ENCODE measurements at places on chromosomes 5 and 9.

GRCh38 chr5:136011414-136012001 lies 17.3 kb upstream of the TGFBI start:
- peak; percentile 89 for DNase-seq

DNA sequence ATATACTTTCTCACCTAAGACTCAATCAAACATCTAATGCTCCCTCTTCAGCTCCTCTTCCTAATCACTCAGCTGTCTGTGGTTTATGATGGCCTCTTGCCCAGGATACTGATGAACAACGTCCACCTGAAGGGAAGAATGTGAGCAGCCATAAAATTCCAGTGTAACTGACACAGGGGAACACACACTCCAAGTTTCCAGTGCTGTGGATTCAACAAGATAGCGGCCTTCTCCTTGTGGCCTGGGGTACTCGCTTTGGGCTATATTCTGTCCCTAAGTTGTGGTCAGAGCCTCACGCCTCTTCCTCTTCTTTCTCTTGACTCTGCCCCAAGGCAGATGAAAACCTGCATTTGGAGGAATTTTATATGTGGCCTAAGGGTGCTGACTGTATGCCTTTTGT lies 11.7 kb downstream of the B4GALT1 start:
- peak; percentile 59 for DNase-seq

DNA sequence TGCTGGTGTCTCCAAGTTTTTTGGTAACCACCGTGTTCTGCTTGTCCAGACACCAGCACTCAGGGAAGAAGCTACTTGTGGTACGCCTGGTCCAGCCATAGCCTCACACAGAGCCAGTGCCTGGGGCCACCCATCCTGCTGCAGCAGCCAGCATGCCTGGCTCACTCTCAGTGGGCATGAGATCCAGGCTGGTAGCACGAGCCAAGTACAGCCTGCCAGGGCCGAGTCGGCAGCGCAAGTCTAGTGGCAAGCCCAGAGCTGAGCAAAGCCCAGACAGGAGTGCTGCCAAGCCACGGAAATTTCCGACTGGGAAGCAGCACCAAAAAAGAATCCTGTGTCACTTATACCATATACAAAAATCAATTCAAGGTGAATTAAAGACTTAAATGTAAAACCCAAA lies 36.3 kb upstream of the FBXL17 start:
- no peak for DNase-seq

- no peak for DNase-seq
Measured at GRCh38 chr9:77952635-77953328, 78.8 kb downstream of the GNAQ start.

DNA sequence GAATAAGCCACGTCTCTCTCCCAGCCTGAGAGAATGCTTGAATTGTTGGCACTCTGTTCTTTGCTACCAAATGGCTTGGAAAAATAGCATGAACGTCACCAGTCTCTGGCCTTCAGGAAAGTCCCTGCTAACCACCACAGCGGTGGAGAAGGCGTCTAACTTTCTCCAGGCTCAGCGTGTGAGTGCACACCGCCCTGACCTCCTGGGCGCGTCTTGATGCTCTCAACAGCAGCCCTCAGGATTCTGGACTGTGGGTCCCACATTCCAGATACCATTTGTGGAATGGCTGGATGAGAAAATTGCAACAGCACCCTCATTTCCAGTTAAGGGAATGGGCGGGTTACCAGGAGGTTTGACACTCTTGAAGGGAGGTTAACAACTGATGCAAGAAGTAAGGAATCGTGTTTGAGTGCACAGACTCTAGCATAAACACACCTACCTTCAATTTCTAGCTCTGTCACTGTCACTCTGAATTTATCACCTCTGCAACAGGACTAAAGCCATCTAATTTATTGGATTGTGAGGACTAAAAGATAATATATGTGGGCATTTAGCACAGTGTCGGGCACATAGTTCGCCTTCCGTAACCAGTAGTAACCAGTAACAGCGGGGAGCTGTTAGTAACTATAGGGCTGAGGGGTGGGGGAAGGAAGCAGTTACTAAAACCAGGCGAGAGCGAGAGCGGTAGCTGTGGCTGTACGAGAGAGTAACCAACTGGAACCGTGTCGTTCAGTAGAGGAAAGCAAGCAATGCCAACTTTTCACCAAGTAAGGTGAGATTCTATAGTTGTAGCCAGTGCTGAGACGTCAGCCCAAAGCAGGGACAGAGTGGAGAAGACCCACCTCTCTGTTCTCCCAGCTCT lies 807 bp upstream of the PLGRKT start:
- DNase-seq: peak; percentile 51

DNA sequence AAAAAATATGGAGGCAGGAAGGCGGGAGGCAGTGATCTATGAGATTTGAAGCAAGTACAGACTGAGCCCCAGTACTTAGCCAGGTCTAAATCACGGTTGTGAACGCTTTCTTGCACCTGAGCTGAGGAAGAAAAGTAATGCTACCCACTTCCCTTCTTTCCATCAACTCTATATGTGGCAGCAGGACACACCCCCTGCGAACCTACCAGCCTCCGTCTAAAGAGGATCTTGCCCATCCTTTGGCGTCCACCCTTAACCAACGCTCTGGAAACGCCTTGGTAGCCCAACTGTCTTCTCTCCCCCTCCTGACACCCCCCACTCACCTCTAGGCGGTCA lies 545 bp downstream of the HMGCS1 start:
- DNase-seq: no peak

DNA sequence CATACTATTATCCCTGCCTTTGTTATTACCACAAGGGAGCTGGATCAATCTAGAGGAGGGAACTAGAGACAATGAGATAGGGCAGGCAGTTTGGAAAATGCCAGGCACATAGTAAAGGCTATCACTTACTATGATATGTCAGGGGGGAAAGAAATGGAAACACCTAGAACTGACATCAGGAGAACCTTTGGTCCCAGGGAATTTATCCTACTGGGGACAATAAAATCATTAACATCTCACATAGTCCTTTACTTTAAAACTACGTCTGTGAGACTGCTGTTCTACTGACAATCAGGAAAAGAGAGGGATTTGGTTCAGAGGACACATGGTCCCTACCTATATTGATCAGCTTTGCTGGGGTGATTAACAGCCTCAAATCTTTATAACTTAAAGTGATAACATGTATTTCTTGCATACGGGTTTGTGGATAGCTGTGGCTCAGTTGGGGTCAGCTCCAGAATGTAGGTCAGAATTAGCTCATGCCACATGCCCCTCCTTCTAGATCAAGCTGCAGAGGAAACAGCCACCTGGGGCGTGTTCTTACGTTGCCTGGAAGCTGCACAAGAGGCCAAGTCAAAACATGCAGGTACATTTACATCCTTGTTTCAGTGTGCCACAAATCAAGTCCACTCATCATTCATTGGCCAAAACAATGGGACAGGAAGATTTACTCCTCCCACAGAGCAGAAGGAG lies 43.9 kb upstream of the ALDOB start:
- DNase-seq: no peak

GRCh38 chr9:122819791-122820489 lies 8.4 kb downstream of the PDCL start:
- no peak for DNase-seq

DNA sequence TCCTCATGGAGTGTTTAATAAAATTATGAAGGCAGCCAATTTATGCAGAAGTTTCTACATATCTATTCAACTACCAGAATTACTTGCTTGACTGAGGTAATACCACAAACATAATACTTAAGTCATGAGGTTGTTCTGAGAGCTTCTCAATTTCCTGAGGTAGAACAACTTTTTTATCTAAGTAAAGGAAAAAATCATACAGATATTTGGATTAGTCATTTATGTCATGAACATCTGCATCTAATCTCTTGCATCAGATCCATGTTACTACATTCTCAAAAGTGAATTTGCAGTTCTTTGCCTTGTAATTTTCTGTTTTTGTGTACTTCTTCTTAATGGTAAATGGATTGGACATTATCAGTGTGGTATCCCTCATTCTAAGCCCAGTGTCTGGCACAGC lies 60.4 kb upstream of the RGMB start:
- DNase-seq: peak; percentile 24

- DNase-seq: no peak
Measured at GRCh38 chr5:114909424-114909823, 260.3 kb downstream of the TRIM36 start.

DNA sequence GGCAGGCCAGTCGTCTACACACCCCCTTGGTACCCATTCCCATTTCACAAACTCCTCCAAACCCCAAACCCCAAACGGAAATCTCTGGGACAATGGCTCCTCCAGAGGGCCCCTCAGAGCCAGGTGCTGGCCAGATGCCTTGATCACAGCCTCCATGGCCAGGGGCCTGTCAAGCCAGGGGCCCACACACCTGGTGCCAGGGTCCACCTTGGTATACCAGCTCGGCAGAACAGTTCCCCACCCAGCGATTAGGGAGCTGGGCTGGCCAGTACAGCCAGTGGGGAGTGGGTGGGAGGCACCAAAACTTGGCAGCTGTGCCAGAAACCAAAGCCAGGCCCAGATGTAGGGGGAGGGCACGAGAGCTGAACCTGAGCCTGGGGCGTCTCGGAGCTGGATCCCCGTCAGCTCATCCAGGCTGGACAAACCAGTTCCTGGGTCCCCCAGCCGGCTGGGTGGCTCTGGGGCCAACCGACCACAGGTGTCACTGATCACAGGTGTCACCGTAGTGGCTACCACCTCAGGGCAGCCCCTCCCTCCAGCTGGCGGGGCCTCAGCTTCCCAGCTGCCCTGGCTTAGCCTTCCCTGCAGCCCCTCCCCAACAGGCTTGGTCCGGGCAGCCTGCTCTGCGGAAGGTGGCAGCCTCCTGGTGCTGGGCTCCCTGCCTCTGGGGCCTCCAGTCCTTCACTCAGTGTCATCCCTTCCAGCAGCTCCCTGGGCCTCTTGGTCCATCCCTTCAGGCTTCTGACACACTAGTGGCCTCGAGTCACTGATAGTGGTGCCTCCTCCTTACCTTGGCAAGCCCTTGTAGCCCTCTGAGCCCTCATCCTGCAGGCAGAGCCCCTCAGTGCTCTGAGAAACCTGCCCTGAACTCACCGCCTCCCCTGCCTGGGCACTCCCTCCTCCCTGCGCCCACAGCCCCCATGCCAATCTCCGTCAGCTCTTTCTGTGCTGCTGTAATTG lies 6.6 kb upstream of the RMND5B start:
- no peak for DNase-seq

- DNase-seq: no peak
Measured at GRCh38 chr5:117455236-117456233, 880.9 kb upstream of the SEMA6A start.

DNA sequence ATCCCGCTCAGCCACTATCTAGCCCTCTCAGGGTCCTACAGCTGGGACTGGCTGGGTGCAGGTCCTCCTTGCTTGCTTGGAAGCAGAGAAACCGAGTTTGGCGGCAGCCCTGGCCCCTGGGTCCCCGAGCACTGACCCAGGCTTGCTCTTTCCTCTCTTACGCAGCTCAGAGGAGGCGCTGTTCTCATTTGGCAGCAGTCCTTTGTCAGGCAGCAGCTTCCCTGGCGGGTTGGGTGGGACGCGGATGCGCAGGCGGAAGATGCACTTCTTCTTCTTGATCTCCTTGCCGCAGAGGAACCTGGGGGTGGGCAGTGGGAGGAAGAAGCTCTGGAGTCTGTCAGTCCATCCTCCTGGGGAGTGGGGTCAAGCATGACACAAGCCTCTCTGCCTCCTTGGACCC lies 14.5 kb downstream of the PHF19 start:
- DNase-seq: no peak

GRCh38 chr5:59107692-59108091 lies 524.8 kb downstream of the RAB3C start:
- DNase-seq: peak; percentile 16

DNA sequence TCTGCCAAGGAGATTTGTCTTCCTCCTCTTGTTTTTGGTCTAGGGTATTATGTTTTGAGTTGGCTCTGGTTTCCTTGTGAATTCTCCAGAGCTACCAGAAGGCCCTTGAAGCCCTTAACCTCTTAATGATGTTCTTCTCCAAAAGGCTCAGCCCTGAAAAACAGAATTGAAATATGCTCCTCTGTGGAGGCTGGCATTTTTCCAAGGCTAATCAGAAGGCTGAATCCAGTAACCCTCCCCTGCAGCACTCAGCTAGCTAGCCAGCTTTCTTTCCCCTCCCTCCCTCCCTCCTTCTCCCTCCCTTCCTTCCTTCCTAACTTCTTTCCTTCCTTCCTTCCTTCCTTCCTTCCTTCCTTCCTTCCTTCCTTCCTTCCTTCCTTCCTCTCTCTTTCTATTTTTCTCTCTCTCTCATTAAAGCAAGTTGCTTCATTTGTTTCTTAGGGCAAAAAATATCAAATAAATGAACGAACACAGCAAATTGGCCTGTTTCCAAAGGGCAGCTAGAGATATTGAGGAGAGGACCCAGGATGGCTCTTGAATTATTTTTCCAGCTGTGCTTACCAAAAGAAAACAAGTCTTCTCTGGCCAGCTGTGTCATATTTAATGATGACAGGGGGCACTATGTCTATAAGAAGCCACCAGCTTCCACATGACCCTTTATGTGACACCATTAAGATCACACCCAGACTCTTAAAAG lies 38.7 kb downstream of the JAKMIP2 start:
- no peak for DNase-seq

- no peak for DNase-seq
Measured at GRCh38 chr9:133153227-133154096, 10.3 kb downstream of the GBGT1 start.

DNA sequence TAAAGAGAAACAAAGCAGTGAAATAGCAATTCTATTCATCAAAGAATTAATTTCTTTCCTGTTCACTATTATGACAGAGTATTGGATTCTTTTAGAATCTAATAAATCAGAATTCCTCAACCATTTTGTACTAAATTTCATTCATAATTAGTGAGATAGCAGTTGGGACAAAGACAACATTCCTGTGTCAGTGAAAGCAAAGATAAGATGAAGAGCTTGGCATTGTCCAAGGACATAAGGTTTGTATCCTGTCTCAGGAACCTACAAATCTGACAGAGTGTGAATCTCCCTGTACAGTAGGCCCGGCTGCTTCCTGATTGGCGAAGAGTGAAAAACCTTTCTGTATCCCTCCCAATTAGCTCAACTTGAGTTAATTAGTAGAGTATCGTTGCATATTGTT lies 349.1 kb downstream of the ISL1 start:
- DNase-seq: no peak

- DNase-seq: peak; percentile 47
Measured at GRCh38 chr5:42889311-42889933, 77.7 kb upstream of the SELENOP start.

DNA sequence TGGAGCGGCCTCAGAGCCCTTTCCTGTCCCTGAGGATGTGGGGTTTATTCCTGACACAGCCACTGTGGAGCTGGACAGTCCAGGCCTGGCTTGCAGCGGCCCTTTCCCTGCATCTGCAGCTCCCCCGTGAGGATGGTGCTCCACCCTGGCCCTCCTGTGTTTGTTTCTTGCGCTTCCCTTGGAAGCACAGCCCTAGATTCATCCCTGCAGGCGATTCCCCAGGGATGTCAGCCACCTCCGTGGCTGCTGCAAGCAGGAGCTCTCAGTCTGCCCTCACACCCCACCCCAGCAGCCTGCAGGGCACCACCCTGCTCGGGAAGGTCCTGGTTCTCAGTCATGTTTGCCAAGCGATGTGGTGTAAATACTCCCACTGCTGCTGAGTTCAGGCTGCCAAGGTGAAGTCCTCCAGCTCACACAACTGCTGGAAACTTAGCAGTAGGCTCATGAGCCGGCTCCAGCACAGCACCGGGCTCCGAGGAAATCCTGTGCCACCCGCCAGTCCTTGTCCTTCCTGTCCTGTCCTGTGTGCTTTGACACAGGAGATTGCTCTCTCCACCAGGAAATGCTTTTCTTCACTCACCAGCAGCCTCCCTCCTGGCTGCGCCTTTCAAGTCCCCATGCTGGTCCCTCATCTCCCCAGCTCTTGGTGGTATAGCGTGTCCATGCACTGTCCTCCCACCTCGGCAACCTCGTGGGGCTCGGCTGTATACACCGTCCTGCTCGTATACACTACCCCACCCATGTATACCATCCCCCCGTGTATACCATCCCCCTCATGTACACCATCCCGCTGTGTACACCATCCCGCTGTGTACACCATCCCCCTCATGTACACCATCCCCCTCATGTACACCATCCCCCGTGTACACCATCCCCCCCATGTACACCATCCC lies 16.2 kb downstream of the ROPN1L start:
- peak; percentile 85 for DNase-seq
